ENCODE measurements at places on chromosomes 6 and 20.

GRCh38 chr20:53617791-53618489, 24.3 kb upstream of the ZNF217 start:
- DNase-seq, result no peak

DNA sequence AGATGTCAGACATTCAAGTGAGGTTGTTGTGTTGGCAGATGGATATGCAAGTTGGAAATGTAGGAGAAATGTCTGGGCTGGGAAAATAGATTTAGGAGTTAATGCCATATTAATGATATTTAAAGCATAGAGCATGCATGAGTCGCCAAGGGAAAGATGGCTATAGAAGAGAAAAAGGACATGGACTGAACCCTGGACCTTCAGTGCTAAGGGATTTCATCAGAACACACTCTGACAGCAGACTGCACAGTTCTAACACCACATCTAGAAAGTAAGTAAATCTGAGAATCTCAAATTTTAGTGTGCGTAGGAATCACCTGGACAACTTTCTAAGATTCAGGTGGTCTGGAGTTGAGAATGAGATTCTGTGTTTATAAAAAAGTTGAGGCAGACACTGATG, 17.3 kb upstream of the POLR1H start:
- DNase-seq, result no peak

DNA sequence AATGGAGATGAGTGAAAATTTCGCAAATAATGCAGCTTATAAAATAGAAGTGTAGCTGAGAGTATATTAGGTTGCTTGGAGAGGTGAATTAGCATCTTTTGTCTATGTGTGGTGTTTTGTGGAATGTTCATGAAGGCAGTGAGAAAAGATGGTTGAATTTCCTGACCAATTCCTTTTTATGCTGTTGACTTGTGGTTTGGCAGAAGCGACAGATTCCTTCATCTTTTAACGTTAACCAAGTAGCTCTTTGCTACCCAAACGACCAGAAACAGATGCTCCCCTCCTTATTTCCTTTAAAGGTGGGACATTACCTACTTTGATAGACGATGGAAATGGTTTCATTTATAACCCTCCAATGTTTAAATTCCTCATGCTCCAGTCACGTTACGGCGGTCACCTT, 390.5 kb downstream of the QKI start:
- no peak for DNase-seq

DNA sequence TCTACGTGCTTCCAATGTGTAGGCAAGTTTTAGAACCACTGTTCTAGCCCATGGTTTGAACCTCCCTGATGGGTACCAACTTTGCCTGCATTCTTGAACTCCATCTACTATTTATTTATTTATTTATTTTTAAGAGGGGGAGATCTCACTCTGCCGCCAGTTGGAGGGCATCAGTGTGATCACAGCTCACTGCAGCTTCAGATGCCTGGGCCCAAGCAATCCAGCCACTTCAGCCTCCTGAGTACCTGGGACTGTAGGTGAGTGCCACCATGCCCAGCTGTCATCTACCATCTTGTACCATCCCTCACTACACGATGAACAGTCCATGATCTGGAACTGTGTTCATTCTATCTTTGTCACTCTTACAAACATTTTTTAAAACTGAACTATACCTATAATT, 28.2 kb downstream of the HLA-F start:
- no peak for DNase-seq

- no peak for DNase-seq
Measured at GRCh38 chr20:51380401-51381385, 161.8 kb downstream of the NFATC2 start.

DNA sequence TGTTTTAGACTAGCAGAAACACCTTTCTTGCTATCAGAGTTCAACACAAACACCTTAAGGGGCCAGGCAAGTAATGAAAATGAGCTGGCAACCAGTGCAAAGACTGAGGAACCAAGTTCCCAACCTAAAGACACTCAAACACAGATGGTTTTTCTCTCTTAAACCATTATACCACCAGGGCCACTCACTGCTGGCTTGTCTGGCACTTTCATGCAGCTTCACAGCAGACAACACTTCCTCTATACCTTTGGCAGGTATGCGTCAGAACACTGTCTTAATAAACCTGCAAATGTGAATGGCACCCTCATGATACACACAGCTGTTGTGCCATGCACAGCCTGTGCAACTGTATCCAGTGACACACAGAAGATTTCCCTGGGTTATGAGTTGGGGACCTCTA, 41.6 kb downstream of the NFATC2 start:
- no peak for DNase-seq

DNA sequence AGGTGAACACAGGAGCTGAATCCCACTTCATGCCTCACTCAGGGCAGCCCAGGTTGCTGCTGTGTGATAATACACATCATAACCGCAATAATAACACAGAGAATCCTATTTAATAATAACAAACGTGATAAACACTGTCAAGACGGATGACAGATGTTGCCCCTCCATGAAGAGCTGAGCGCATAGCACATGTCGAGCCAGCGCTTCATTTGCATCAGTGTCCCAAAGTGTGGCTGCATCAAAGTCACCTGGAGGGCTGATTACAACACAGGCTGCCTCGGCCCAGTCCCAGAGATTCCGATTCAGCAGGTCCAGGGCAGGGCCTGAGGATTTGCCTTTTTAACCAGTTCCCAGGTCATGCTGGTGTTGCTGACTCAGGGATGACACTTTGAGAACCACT, 198.5 kb downstream of the QKI start:
- no peak for DNase-seq

- no peak for DNase-seq
Measured at GRCh38 chr20:37827605-37828004, 75.3 kb upstream of the VSTM2L start.

DNA sequence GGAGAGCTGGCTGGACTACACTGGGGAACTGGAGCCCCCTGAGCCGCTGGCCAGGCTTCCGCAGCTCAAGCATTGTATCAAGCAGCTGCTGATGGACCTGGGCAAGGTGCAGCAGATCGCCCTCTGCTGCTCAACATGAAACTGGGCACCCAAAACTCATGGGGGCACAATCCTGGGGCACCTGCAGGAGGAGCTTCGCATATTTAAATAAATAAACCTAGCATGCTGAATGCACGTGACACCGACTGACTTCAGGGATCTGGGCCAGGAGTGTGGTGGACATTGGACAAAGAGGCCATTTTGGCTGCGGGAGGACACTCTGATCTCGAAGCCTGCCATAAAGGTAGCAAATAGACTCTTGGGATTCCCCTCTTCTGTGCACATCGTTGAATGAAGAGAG, 6.8 kb downstream of the SCAND1 start:
- peak; percentile 33 for DNase-seq

- no peak for DNase-seq
Measured at GRCh38 chr6:18861204-18861603, 474.1 kb downstream of the RNF144B start.

GRCh38 chr6:119040636-119041035, 37.8 kb downstream of the FAM184A start:
- no peak for DNase-seq

- DNase-seq, result no peak
Measured at GRCh38 chr6:2623295-2623694, 127.4 kb downstream of the MYLK4 start.

GRCh38 chr6:35025232-35026188, 115.6 kb downstream of the TCP11 start:
- DNase-seq, result peak; percentile 7

- peak; percentile 44 for DNase-seq
Measured at GRCh38 chr6:551405-551804, 105.5 kb downstream of the HUS1B start.

- no peak for DNase-seq
Measured at GRCh38 chr6:15511248-15512125, 151.3 kb downstream of the DTNBP1 start.

GRCh38 chr6:106858653-106859092, 115.9 kb downstream of the CD24 start:
- DNase-seq, result peak; percentile 94

DNA sequence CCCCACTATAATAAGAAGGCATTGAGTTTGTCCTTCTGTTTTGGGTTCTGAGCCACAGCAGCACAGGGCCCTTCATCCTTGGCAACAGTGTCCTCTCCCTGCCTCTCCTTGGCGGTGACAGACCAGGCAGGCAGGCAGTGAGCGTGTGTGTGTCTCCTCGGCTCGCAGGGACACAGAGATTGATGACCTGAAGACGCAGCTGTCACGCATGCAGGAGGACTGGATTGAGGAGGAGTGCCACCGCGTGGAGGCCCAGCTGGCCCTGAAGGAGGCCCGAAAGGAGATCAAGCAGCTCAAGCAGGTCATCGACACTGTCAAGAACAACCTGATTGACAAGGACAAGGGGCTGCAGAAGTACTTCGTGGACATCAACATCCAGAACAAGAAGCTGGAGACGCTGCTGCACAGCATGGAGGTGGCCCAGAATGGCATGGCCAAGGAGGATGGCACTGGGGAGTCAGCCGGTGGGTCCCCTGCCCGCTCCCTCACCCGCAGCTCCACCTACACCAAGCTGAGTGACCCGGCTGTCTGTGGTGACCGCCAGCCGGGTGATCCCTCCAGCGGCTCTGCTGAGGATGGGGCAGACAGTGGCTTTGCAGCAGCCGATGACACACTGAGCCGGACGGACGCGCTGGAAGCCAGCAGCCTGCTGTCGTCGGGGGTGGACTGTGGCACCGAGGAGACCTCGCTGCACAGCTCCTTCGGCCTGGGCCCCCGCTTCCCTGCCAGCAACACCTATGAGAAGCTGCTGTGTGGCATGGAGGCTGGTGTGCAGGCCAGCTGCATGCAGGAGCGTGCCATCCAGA, 24.0 kb downstream of the SDCBP2 start:
- DNase-seq, result no peak

GRCh38 chr20:46970937-46971630, 76.4 kb downstream of the EYA2 start:
- DNase-seq, result peak; percentile 84

- no peak for DNase-seq
Measured at GRCh38 chr20:25283221-25283951, 35.5 kb downstream of the PYGB start.

GRCh38 chr6:4426968-4427367, 291.6 kb upstream of the ECI2 start:
- no peak for DNase-seq

GRCh38 chr20:8313073-8313472, 181.0 kb downstream of the PLCB1 start:
- no peak for DNase-seq

DNA sequence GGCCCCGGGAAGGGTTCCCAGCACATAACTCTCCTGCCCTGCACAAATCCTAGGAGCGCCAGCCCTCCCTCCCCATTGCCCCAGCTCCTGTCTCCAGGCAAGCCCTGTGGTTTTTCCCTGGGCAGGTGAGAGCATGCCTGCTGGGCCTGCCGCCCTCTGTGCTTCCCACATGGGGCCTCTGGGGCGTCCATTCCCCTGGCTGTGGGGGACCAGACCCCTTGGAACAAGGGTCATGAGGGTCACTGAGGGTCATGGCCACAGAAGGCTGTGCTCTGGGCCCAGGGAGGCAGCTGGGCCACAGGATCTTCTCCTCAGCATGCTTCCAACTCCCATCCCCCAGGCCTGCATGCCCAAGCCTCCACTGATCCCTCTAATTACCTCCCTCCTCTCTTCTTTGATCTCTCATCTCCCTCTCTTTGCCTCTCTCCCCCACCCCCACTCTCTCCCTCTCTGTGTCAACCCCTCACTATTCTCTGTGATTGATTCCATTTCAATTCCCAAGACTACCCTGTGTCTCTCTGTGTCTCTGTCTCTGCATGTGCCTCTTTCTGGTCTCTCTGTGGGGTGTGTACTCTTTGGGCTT, 6.1 kb downstream of the MDFI start:
- no peak for DNase-seq

GRCh38 chr20:4709261-4710105, 12.2 kb upstream of the PRND start:
- DNase-seq, result no peak

- no peak for DNase-seq
Measured at GRCh38 chr20:51339721-51340450, 202.6 kb downstream of the NFATC2 start.

GRCh38 chr20:36261389-36262105, 25.3 kb downstream of the AAR2 start:
- DNase-seq, result no peak
